ENCODE measurements at places on chromosomes 2 and 18.

DNA sequence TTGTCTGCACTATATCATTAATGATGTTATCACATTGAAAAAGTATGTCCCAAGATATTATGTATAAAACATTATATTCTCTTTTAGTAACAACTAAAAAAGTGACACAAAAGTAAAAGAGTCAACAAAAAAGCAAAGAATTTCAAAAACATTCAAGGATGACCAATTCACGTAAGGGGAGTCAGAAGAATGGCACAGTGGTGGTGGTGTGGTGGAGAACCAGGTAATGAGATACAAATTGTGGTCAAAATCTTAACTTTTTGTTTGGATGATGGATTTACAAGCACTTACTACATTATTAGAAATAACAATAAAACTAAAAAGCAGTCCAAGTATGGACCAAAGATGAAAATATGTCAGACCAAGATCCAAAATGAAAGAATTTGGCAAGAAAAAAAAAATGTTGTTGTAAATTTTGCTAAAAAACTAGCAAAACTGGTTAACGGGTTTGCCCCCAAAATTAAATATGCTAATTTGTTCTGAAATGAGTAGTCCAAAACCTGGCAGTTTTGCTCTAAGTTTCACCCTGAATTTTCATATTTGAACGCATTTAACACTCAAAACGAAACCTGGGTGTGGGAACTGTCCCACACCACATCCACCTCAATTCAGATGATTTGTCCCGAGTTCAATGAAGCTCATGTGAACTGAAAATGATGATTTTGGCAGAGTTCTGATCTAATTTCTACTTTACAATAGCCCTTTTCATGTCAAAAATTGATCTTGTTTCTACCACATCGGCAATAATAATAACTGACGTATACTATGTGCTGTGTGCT lies 135.8 kb downstream of the IKZF2 start:
- no peak for DNase-seq

GRCh38 chr18:42931491-42931890 lies 184.0 kb downstream of the RIT2 start:
- no peak for DNase-seq

DNA sequence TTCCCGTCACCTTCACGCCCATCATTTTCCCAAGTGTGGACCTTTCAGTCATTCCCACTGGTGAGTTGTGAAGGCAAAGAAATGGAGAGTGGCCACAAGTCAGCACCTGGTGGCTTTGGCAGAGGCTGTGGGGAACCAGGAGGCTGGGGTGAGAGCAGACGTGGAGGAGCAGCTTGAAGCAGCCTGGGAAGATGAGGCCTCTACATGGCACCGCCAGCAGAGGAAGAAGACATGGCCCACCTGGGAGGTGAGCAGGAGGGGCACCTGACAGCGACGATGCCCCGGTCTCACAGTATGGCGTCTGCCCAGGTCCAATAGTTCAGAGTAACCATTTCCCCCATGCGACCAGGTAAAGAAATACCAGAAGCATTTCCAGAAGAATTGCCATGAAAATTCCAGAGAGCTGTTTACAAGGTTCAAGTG lies 69.0 kb downstream of the TPO start:
- no peak for DNase-seq

DNA sequence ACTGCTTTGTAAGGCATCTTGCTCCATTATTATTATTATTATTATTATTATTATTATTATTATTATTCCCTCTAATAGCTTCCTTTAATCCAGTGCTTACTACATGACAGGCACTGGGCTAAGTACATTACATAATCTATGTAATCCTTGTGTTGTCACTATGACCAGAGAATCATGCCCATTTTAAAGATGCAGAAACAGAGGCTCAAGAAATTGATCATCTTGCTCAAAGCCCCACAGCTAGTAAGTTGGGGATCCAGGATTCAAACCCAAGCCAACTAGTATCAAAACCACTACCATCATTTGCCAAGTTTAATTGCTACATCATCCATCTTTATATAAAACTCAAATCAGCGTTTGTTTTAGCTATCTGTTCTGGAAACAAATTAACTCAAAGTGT lies 594 bp upstream of the NGEF start:
- DNase-seq: no peak

GRCh38 chr18:44342162-44342561 lies 338.5 kb upstream of the SETBP1 start:
- DNase-seq: no peak

- DNase-seq: no peak
These were observed 363.6 kb upstream of the HS6ST1 start for GRCh38 chr2:128682266-128682665.

GRCh38 chr2:119674711-119675500 lies 4.1 kb upstream of the TMEM177 start:
- no peak for DNase-seq

- DNase-seq: no peak
These were observed 17.3 kb upstream of the CRIM1 start for GRCh38 chr2:36338124-36338826.

DNA sequence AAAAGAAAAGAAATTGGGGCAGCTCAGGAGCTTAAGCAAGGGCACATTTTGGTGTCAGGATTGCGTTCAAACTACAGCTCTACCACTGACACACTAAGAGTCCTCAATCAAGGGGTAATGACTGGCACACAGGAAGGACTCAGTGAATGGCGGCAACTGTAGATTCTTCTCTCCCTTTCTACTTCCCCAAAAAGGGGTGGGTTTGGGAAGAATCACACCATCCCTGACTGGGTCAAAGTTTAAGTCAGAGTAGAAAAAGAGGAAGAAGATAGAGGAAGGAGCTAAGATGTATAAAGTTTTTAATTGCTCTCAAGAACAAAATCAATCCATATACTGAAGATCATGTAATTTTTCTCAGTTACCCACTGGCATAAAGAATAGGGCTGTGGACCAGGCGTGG lies 2.6 kb downstream of the NLRC4 start:
- no peak for DNase-seq

GRCh38 chr2:215447056-215447455 lies 11.2 kb upstream of the FN1 start:
- DNase-seq: no peak

DNA sequence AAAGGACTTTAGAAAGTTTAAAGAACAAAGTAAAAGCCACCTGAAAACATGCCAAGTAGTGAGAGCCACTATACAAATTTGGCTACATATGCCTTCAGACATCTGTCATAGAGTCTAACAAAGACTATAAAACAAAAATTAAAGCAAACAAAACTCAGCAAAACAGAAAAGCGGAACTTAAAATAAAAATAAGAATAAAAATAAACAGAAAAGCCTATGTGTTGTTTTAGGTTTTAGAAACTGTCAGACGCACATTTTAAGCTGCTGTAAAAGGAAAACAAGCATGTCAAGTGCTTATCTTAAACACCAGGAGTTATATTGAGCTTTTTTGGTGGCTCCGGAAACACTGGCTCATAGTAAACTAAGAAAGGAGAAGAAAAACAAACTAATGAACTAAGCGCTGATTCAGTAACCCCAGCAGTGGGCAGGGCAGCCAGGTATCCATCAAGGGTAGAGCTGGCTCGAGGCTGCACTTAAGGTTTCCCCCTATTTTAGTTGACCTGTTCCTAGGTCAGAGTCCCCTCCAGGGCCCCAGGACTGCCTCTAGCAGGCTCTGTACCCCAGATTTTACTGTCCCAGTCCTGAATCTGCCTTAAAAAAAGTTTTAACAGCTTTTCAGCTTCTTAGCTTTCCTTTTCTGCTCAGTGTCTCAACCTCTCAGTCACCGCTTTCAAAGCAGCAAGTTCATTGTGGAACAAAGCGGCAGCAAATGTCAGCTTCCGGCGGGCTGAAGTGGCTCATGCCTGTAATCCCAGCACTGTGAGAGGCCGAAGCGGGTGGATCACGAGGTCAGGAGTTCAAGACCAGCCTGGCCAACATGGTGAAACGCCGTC lies 15.4 kb upstream of the RMC1 start:
- peak; percentile 36 for DNase-seq

DNA sequence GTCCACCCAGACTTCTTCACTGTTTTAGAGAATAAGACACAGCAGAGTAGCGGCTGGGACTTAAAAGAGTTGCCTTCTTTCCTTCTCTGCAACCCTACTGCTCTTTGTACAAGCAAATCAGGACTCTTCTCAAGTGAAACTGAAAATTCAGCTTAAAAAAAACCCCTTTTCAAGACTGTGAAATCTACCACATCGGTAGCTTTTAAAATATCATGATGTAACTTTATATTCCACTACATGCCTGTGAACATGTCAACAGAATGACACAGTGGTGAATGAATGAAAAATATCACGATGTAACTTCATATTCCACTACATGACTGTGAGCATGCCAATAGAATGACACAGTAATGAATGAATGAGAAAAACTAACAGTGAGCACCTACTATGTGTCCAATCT lies 53.4 kb downstream of the TCF4 start:
- DNase-seq: no peak

- DNase-seq: peak; percentile 9
These were observed 89.2 kb upstream of the GLS start for GRCh38 chr2:190791347-190791975.

- no peak for DNase-seq
These were observed 141.4 kb downstream of the SNTG2 start for GRCh38 chr2:1091895-1092585.

GRCh38 chr18:2391470-2391869 lies 179.8 kb downstream of the METTL4 start:
- no peak for DNase-seq

DNA sequence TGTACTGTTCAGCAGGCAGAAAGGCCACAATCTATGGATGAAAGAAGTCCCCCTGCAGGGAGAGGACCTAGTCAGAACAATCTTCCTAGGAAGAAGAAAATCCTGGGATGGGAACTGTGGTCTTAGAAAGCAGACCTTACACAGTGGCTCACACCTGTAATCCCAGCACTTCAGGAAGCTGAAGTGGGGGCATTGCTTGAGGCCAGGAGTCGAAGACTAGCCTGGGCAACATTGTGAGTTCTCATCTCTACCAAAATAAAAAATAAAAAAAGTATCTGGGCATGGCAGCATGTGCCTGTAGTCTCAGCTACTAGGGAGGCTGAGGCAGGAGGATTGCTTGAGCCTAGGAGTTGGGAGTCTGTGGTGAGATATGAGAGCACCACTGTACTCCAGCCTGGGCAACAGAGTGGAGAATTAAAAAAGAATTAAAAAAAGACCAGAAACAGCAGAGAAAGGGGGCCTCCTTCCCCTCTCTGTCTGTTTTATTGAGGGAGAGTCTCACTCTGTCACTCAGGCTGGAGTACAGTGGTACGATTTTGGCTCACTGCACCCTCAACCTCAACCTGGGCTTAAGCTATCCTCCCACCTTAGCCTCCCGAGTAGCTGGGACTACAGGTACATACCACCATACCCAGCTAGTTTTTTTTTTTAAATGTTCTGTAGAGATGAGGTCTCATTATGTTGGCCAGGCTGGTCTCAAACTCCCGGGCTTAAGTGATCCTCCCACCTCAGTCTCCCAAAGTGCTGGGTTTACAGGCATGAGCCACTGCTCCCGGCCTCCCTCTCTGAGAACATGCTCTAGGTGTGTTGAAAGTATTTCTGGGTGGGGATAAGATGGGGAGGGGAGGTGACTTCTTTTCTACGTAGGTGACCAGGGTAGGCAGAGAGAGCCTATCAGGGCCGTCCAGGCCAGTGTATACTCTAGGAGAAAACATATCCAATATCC lies 7.4 kb downstream of the RHOB start:
- DNase-seq: no peak

DNA sequence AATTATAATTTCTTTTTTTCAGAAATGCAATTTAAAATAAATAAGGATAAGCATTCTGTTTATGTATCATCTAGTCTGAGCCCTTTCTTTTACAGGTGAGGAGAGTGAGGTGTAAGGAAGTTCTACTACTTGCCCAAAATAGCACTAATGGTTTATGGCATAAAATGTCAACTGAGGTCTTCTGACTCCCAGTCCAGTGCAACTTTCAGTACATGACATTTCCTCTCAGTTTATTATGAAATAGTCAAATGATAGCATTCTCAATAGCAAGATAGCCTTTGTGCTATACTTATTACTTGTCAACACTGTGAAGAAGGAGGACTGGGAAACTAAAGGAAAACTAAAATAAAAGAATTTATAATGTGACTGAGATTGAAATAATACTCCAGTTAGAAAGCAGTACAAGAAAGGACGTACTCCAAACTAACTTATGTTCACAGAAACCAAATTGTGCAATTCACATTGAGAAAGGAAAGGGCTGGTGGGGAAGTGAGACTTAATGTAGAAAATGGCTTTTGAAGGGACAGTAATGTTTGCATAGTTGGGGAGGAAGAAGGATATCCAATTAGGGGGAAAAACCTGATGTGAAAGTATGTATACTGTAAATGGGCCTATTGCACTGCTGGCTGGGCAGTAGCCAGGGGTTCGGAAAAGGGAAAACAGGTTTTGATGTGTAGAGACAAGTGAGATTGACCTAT lies 166.7 kb upstream of the ZEB2 start:
- no peak for DNase-seq

DNA sequence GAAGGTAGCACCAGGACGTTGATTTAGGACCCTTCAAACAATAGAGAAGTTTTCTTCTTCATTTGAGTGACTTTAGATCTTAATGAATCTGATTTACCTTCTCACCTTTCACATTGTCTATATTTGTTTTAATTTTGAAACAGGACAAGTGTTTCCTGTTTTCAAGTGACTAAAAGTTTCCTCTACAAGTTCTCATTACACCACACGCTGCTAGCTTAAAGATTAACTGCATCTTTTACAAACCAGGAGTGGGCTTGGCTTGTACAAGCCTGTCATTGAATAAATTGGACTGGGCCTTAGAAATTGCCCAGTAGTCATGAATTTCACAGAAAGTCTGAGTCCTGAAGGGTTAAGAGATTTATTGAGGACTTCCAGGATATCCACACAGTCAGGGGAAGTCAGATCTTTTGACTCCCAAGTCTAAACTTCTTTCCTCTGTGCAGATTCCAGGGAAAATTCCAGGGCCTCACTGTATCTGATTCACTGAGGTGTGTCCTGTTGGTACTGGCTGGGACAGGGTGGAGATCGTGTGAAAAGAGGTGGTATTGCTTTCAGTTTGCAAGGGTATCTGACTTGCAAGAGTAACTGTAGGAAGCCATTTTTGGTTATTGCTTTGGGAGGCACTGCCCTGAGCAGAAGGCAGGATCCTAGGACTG lies 3.4 kb downstream of the SGPP2 start:
- DNase-seq: no peak

GRCh38 chr2:237213315-237214022 lies 127.8 kb downstream of the COPS8 start:
- DNase-seq: no peak

DNA sequence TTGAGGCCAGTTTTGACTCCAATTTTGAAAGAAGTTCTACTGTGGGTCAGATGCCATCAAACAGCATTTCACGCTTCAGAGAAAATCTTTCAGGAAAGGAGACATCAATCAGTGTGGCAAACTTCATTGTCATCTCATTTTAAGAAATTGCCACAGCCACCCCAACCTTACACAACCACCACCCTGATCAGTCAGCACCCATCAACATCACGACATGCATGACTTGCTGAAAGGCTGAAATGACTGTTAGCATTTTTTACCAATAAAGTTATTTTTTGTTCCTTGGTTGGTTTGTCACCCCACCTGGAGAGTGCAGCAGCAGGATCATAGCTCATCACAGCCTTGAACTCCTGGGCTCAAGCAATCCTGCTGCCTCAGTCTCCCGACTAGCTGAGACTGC lies 10.4 kb downstream of the DNAJC10 start:
- DNase-seq: no peak

Measured in activated gamma-delta T cell treated with Interleukin-2 at 50 U/mL for 16 hours (primary cell).